ENCODE measurements at places on chromosomes 5 and 9. TPM values are rescaled to one million over a fixed set of nuclear protein-coding genes. Genes with fewer than 3 reads are reported as not detected.

DNA sequence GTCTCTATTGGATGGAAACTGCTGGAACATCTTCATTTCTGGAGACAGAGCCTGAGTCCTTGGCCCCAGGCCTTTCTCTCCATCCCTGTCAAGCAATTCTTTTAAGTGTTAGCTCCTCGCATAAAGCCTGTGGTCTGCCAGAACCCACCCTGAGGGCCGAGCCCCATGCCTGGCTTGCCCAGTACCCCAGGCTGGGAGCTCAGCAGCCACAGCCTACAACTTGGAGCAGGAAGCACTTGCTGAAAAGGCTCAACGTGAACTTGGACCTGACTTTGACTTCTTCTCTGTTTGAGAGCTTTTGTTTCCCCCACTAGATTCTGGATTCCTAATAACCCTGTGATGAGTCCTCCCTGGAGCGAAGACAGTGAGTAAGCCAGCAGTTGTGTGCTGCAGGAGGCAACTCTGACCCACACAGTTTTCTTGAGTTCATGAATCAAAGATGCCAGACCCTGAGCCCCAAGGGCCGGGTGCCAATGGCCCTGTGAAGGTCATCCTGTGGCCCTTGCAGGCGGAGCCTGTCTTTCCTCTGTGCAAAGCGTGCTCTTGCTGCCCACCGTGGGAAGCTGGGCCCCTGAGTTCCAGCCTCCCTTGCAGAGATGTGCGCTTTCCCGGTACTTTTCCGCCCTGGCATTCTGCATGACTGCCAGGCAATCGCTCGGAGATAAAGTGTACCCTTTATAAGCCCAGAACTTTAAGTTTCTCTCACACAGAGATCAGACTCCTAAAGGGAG, 64.3 kb upstream of the RUFY1 start:
- no peaks in the 10 kb centered on the region for H3K4me1 ChIP-seq
- H3K4me3 ChIP-seq = no peak overlapping the region
- H3K27ac ChIP-seq = no peak overlapping the region
- no peaks in the 10 kb centered on the region for H3K27me3 ChIP-seq
- no peak for DNase-seq

- H3K4me3 ChIP-seq = no peak overlapping the region
- DNase-seq = peak; percentile 52
- H3K27ac ChIP-seq = no peak overlapping the region
Measured at GRCh38 chr5:180470966-180471582, 23.1 kb upstream of the CNOT6 start.

DNA sequence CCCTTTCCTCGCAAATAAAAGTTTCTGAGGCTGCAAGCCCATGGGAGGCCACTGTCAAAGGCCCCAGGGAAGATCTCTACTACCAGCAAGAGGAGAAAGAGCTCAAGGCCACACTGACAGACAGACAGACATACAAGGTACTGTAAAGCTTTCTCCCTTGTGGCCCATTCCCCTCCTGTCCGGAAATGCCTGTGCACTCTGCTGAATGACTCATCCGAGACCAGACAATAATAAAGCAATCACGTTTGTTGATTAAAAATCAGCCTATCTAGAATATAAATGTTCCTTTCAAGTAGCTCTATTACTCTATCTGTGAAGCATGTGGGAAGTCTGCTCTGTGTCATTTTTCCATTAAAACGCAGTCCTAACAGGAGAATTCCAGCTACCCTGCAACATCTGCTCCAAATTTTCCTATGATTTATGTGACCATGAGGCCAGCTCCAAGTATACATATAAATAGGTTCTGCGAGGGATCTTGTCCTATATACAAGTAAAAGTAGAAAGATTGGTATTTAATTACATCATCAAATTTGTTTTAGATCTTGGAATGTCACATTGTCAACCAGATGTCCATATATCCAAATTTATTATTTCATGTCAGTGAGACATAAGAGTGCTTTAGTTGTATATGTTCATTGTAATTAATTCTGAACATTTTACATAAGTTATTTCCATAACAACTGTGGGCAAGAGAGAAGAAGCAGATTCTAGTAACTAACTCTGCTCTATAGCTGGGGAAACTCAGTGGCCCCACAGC, 34.7 kb upstream of the TGFBI start:
- H3K4me3 ChIP-seq = no peak overlapping the region
- peaks cover 3% of the 10 kb centered on the region for H3K27me3 ChIP-seq
- DNase-seq = no peak
- no peaks in the 10 kb centered on the region for H3K36me3 ChIP-seq
- H3K27ac ChIP-seq = no peak overlapping the region
- H3K4me1 ChIP-seq = no peaks in the 10 kb centered on the region

DNA sequence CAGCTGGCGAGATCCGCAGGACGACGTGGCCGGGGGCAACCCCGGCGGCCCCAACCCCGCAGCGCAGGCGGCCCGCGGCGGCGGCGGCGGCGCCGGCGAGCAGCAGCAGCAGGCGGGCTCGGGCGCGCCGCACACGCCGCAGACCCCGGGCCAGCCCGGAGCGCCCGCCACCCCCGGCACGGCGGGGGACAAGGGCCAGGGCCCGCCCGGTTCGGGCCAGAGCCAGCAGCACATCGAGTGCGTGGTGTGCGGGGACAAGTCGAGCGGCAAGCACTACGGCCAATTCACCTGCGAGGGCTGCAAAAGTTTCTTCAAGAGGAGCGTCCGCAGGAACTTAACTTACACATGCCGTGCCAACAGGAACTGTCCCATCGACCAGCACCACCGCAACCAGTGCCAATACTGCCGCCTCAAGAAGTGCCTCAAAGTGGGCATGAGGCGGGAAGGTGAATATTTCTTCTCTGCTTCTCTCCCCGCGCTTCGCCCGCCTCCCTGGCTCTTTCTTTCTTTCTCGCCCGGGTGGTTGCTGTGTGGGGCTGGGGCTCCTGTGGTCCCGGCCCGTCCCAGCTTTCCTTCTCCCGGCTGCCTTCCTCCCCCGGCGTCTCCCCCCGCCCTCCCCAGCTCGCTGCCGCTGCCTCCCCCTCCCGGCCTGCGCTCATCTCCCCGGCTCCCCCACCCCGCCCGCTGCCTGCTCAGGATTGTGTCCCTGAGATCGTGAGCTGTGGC, 2.2 kb downstream of the NR2F1 start:
- peaks cover 31% of the 10 kb centered on the region for H3K4me1 ChIP-seq
- peak overlapping the region; percentile 66 for H3K4me3 ChIP-seq
- no peak for DNase-seq
- H3K36me3 ChIP-seq = peaks cover 13% of the 10 kb centered on the region

- H3K36me3 ChIP-seq = peaks cover 5% of the 10 kb centered on the region
- DNase-seq = peak; percentile 81
- H3K27me3 ChIP-seq = peaks cover 3% of the 10 kb centered on the region
- H3K27ac ChIP-seq = peak overlapping the region; percentile 79
Measured at GRCh38 chr9:6715755-6716643, 41.8 kb upstream of the KDM4C start.

GRCh38 chr5:149749481-149750365, 19.6 kb downstream of the PPARGC1B start:
- no peak overlapping the region for H3K4me3 ChIP-seq
- H3K27me3 ChIP-seq = no peaks in the 10 kb centered on the region
- no peaks in the 10 kb centered on the region for H3K4me1 ChIP-seq
- H3K27ac ChIP-seq = no peak overlapping the region
- DNase-seq = no peak

- no peak overlapping the region for H3K27ac ChIP-seq
- no peak for DNase-seq
- H3K27me3 ChIP-seq = no peaks in the 10 kb centered on the region
- peaks cover 4% of the 10 kb centered on the region for H3K4me1 ChIP-seq
- H3K36me3 ChIP-seq = no peaks in the 10 kb centered on the region
- H3K4me3 ChIP-seq = no peak overlapping the region
Measured at GRCh38 chr5:127941646-127942045, 141.9 kb upstream of the SLC12A2 start.

DNA sequence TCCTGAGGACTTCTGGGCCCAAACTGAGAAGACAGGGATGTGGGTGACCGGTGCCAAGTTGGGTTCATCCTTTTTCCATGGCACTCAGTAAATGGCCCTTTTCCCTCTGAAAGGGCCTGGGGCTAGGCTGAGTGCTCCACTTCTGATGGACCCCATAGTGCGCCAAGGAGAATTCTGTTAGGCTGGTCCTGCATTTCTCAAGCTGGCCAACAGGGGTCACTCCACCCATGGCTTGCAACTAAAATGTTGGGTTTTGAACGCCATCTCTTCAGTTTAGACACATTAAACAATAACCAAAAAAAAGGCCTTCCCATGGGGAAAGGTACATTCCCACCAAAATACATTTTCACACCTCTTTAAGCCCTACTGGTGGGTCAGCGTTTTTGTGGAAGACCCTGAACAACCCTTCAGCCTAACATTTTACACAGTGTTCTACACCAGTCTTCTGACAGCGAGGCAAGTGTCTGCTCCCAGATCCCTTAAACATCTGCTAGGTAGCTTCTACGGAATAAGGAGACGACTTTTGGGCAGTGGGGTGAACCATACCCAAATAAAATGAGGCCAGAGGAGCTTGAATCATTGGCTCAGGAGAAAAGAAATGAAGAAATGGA, 27.3 kb downstream of the CNTFR start:
- DNase-seq = peak; percentile 20
- peaks cover 23% of the 10 kb centered on the region for H3K27me3 ChIP-seq
- no peak overlapping the region for H3K4me3 ChIP-seq
- no peak overlapping the region for H3K27ac ChIP-seq

GRCh38 chr5:147051193-147051592, 172.6 kb upstream of the PPP2R2B start:
- no peak for DNase-seq
- no peaks in the 10 kb centered on the region for H3K36me3 ChIP-seq
- no peaks in the 10 kb centered on the region for H3K27me3 ChIP-seq
- no peaks in the 10 kb centered on the region for H3K4me1 ChIP-seq

Gene OBP2B
- total RNA-seq = not detected

Gene RNF183
- total RNA-seq = 0.40 TPM

Gene KCNMB1
- total RNA-seq = not detected

Data from activated CD4-positive, alpha-beta memory T cell treated with anti-CD3 and anti-CD28 coated beads, Interleukin-2, amount 10 ng/mL, durations not matched to agents 7 days and 5 days (primary cell).